Gastrocnemius medialis (tissue), 4 donors: ENCODE measurements at places on chromosomes 13 and 19.

GRCh38 chr13:48121733-48122132 is 26.8 kb upstream of the MED4 start:
- DNase-seq, result no peak

GRCh38 chr13:32234914-32235313 is 80.2 kb downstream of the ZAR1L start:
- DNase-seq, result no peak

DNA sequence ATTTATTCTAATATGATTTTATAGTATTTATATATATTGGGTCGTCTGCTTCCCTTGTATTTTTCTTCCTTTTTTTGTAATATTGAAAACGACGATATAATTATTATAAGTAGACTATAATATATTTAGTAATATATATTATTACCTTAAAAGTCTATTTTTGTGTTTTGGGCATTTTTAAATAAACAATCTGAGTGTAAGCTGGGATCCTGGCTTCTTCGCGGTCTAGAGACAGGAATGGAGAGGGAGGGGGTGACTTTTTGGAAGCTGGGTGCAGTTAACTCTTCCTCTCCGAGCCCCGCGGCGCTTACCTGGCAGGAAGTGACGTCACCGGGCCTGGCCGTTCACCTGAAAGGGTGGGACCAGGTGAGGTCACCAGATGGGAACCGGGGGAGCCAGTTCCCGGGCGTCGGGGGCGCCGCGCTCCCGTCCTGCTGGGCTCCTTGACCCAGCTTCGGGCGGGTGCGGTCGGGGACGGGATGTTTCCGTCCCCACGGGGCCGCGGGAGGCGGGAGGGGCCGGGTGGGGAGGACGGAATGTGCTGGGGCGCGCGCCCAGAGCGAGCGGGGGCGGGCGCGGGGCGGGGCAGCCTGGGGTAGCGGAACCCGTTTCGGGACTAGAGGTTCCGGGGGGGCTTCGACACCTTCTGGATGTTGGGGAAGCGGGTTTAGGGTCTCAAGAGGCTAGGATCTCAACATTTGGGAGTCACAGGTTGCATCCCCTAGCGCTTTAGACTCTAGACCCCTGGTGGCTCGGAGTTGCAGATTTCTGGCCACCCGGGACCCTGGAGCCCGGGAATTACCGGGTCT is 2.8 kb downstream of the ZFP36 start:
- peak; percentile 91 for DNase-seq

DNA sequence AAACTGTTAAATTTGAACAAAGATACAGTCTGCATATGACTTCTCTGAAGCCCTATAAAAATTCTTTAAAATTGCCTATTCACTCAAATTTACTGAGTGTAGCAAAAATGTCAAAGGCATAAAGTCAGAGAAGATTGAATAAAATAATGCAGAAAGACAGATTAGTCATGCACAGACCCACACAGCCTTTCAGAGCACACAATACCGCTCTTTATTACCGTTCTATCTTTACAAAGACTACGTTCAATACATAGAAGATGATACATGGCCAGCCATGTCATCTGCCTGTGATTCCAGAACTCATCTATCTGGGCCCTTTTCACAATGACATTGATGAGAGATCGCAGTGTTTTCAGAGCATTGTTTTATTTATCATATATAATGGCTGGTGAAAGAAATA is 107.2 kb downstream of the URI1 start:
- DNase-seq, result no peak
